ENCODE measurements at places on chromosomes 1 and 21.

DNA sequence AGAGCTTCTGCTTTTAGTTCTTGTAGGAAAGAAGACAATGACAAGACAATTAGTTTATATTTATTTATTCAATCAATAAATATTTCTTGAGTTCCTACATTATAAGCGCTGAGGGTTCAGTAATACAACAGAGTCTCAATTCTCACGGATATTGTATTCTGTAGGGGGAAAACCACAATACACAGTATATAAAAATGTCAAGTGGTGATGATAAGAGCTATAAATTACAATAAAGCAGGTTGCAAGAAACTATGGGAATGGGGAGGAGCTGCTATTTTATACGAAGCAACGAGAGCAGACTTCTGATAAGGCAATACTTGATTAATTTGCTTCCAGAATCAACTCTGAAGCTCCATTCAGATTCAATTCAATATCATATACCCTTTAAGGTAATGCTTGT lies 10.6 kb upstream of the XCL1 start:
- DNase-seq, result no peak

DNA sequence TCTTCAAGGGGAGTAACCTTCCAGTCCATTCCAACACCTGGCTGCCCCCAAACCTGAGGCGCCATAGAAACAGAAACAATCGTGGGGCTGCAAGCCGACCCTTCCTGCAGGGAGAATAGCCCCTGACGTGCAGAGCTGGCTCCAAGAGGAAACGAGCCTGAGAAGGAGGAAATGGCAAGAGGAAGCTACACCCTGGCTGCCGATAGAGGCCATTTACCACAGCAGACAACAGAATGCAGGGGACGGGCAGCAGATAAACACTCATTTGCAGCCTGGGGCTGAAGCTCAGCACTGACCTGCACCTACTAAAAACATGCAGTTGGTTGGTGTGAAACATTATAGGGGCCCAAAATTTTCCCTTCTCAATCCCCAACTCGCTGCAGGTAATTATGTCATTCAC lies 8.7 kb upstream of the TDRD10 start:
- no peak for DNase-seq

DNA sequence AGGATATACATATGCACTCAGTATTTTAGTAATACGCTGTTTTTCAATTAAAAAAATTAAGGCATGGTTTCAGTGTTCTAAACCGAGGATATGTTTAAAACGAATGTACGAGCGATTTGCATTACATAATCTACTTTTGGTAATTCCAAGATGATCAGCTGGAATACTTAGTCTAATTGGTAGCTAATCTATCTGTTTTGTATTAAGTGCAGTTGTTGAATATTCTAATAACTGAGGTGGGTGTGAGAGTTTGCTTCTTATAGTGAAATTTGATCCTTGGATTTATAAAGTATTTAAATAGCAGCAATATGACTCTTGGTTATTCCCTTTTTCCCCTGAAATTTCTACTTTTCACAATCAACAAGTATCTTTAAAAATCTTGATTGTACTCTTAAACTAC lies 1.3 kb downstream of the RNF2 start:
- no peak for DNase-seq

DNA sequence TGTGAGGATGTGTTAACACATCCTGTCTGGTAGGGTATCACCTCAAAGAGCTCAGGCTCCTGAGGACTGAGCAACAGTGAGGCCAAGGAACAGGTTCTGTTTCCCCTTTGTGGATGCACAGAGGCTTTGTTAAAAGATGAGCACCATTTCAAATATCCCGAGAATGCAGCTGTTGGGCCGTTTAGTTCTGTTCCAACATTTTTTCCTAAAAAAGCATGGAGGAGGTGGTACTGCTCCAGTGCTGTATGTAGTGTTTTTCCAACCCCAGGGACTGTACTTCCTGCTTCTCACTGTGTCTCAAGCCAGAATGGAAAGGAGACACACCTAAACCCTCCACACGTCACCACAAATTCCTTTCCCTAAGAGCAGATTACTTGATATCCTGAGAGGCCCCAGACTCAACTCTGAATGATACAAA lies 53.8 kb upstream of the BCL10 start:
- no peak for DNase-seq

- DNase-seq, result no peak
These were observed 53.9 kb upstream of the GNG12 start for GRCh38 chr1:67887146-67887545.

- DNase-seq, result no peak
These were observed 10.0 kb downstream of the ARID1A start for GRCh38 chr1:26705788-26706311.

GRCh38 chr1:168863772-168864171 lies 134.8 kb upstream of the DPT start:
- DNase-seq, result no peak

DNA sequence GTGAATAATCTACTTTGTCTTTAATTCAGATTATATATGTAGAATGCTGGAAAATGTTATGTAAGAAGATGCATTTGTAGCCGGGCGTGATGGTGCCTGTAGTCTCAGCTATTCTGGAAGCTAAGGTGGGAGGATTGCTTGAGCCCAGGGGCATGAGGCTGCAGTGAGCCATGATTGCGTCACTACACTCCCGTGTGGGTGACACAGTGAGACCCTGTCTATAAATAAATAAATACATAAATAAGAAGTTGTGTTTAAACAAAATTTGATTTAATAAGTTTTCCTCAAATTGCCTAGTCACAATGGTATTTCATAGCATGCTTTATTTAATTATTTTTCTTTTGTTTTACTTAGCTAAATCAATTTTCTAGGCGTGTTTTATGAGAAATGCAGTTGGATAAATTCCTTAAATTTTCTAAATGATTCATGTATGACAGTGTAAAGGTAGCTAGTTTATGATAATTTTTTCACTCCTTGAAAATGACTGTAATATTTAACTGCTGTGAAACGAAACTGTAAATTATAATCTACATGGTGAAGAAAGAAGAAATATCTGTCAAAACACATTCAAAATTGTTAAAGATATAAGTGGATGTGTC lies 232.6 kb downstream of the SRGAP2C start:
- DNase-seq, result no peak

DNA sequence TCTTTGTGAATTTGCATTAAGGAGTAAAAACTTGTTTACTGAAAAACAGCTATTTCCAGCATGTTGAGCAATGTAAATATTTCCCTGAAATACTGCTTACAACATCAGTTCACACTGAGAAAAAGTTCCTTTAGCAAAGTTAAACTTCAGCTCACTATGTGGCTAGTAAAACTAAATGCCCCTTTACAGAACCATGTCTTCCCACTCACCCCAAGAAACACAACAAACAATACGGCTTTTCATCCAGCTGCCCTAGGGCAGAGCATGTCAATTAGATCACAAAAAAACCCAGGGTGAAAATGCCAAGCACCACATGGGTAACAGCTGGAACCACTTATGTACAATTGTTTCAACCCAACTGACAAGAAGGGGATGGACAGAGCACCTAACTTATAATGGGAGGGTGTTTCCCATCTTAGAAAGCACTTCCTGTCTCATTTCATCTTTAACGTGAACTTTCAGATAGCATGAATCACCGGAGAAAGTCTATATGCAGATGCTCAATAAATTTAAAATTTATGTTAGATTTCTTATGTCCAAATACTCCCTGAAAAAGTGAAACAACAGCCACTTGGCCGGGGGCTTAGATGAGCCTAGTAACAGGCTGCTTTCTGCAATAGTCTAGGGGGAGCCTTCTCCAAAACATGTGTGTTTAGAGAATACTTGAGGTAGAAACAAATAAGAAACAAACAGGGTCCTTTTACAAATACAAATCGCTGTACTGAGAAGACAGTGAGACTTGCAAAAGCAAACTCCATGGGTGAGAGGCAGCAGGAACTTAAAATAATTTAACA lies 6.6 kb downstream of the NID1 start:
- DNase-seq, result no peak

DNA sequence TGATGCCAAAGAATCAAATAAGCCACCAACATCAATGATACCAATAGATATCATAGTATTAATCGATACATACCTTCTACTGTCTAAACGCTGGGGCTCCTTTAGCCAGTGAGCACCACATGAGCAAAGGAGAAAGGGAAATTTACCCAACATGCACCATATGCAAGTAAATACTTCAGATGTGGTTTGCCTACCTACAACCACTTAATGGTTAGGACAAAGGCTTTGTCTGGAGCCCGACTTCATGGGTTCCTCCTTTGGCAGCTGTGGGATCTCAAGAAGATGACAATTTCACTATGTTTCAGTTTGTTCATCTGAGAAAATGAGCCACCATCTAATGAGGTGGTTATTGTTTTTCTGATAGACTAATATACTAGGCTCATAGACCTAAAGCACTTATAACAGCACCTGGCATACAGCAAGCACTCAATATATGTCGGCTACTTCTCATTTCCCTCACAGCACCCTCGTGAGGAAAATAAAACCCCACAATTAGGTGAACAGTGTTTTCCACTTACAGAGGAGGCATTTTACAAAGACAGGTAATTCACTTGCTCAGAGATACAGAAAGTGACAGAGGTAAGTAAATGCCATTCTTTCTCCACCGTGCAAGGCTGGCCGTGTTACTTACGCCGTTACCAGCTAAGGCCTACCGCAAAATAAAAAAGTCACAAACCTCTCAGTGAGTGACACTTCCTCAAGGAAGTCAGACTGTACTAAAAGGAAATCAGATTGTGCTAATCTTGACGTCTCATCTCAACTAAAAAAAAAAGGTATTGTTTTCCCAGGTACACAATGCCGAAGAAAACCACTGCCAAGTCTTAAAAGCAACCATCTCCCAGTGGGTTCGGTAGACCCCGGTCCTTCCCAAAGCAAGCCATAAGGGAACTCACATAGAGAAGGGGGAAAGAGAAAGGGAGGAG lies 1.6 kb downstream of the TTC13 start:
- DNase-seq, result no peak

DNA sequence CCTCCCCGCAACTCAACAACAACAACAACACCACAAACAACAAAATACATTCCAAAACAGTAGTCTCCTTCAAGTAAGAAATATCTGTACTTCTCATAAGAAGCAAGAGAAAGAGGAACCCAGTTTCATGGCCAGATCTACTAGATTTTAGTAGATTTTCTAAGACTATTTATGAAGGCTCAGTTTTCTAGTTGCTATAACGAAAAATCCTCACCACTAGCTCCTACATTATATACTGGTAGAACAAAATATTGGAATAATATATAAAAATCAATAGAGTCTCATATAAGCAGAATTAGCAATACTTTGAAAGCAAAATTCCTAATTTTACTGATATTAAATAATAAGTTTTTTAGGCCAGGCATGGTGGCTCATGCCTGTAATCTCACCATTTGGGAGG lies 86.9 kb downstream of the LYST start:
- DNase-seq, result no peak

GRCh38 chr1:237799762-237800474 lies 90.8 kb downstream of the ZP4 start:
- DNase-seq, result peak; percentile 1

GRCh38 chr1:161351482-161351881 lies 16.2 kb downstream of the CFAP126 start:
- DNase-seq, result no peak

DNA sequence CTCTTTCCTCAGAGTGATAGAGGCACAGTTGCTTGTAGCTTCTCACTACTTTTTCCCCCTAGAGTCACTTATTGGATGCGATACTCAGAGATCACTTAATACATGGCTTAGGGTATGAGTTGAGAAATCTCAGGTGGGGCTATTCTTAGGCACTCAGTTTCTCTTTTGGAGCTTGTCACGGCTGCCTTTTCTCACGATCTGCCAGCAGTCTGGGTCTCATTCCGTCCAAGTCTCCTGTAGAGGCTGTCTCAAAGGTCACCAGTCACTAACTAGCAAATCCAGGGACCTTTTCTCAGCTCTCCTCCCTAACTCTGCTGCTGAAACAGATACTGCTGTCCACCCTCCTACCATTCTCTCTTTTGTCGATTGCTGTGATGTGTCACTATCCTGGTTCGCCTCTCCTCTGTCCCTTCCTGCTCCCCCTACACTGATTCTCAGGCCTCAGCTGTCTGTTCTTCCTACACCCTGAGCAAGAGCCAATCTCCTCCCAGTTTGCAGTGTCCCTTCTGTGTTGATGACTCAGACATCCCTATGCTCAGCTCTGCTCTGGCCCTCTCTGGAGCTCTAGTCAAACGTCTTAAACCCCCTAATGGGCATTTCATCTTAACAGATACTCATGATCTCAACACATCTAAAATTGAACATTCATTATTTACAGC lies 12.4 kb downstream of the ATP1A2 start:
- no peak for DNase-seq

DNA sequence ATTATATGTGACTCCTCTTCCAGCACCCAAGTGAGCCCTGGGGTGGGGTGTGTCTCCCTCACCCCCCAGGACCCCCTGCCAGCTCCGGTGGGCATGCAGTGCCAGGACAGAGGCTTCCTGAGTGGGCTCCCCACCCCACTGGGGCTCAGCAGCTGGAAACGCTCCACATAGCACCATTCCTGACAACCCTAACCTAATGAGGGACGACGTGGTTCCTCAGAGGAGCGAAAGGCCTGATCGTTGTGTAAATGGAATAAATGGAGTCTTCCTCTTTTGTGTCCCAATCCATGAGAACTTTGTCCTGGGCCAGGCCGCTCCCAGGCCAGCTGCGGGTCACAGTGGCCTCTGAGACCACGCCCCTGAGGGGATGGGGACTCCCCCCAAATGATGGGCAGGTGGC lies 1.8 kb upstream of the TSPEAR start:
- DNase-seq, result no peak

GRCh38 chr1:81512252-81513003 lies 288.3 kb upstream of the ADGRL2 start:
- no peak for DNase-seq

- DNase-seq, result no peak
These were observed 3.9 kb upstream of the TGFBR3 start for GRCh38 chr1:91889717-91890459.

DNA sequence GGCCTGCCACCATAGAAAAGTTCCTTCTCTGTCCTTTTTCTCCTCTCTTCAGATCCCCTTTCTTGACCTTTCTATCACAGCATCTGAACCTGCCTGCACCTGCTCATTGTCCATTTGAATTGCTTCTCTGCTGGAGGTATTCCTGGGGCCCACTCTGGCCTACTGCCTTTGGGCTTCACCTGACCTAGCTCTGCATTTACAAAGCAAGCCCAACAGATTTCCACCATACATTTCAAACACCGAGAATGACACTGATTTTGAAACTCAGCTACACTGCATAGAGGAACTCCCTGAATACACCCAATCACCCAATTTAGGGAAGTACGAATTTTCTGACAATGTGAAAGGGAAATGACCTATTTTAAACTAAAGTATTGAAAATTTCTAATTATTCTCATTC lies 284.5 kb upstream of the USP25 start:
- DNase-seq, result no peak

All from stimulated activated CD8-positive, alpha-beta memory T cell treated with anti-CD3 and anti-CD28 coated beads, Interleukin-7, amount 100 ng/mL, for 4 hours (primary cell).